ENCODE measurements at places on chromosomes 12 and 14.

DNA sequence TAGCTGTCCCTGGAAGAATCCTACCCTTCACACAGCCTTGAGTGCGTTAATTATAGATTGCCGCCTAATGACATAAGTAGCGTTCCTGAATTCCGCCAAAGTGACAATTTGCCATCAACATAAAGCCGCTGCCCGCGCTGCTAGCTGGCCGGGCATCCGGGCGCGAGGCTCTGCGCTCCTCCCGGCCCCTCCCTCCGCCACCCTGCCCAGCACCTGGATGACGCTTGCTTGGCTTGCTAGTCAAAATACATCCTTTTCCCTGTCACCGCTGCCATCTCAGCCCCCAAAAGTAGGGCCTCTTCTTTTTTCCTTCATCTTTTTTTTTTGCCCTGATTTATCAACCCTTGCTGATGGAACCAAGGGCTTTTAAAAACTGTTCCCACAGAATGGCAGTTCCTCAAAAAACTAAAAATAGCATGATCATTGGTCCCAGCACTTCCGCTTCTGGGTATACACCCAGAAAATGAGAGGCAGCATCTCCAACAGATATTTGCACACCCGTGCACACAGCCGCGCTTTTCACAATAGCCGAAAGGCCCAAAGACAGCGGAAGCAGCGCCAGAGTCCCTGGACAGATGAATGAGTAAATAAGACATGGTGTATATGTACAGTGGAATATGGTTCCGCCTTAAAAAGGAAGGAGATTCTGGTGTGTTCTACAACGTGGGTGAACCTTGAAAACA is 235.2 kb downstream of the BCL11B start:
- DNase-seq: no peak

GRCh38 chr14:60097974-60098373 is 6.3 kb downstream of the PCNX4 start:
- no peak for DNase-seq

DNA sequence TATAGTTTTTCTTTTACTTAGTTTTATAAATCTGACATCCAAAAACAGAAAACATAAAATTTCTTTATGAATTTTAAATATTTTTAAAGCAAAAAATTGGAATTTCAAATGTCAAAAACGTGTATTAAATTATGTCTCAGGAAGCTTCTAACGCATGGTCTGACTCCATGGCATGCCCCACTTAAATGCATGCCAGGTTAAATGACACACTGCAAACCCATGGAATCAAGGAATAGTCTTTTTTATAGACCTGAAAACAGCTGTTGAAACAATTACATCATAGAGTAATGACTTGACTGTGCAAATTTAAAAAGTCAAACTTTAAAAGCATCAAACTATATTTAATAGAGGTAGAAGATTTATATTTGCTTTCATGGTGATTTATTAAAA is 96.1 kb upstream of the DACT1 start:
- no peak for DNase-seq

DNA sequence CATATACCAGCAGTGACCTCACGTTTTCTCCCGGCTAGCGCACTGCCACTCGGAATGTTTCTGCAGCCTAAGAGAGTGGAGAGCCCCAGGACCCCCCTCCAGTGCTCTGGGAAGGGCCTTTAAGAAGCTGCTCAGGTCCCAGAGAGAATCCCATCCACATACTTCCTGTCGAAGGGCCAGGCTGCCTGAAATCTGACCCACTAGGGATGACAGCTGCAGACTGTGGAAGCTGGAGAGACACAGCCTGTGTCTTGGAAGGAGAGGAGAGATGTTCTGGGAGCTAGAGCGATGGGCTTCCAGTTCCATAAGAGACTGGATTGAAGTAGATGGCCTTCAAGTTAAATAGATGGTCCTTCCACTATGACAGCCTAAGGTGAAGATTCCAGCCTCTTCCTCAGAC is 54.4 kb downstream of the IQSEC3 start:
- DNase-seq: no peak

- no peak for DNase-seq
Measured at GRCh38 chr14:64817631-64818030, 62.1 kb downstream of the SPTB start.

GRCh38 chr12:104763168-104763805 is 194.8 kb downstream of the SLC41A2 start:
- DNase-seq: no peak

DNA sequence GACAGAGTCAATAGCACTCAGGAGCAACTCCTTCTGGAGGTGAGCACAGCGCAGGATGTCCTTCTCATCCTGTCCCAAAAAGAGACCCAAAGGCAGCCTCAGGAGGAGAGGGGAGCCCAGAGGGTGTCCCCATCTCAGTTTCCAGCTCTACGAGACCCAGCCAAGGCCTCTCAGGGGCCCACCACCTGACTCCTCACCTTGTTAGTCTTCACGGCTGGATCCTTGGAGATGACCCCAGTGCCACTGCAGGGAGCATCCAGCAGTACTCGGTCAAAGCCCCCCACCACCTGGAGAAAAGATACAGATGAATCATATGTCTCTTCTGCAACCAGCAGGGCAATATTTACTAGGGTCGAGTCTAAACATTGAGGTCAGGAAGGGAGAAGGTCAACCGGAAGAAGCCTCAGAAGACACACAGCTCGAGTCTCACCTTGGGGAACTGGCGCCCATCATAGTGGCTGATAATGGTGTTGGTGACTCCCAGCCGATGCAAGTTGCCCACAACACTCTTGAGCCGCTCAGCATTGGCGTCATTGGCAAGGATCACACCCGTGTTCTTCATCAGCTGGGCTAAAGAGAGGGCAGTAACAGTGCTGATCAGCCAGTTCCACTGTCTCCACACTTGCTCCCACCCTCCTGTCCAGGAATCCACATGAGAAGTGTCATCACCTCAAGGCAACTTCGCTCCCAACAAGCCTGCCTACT is 4.8 kb upstream of the IFFO1 start:
- DNase-seq: no peak

GRCh38 chr14:67851785-67852410 is 32.3 kb downstream of the RAD51B start:
- no peak for DNase-seq

DNA sequence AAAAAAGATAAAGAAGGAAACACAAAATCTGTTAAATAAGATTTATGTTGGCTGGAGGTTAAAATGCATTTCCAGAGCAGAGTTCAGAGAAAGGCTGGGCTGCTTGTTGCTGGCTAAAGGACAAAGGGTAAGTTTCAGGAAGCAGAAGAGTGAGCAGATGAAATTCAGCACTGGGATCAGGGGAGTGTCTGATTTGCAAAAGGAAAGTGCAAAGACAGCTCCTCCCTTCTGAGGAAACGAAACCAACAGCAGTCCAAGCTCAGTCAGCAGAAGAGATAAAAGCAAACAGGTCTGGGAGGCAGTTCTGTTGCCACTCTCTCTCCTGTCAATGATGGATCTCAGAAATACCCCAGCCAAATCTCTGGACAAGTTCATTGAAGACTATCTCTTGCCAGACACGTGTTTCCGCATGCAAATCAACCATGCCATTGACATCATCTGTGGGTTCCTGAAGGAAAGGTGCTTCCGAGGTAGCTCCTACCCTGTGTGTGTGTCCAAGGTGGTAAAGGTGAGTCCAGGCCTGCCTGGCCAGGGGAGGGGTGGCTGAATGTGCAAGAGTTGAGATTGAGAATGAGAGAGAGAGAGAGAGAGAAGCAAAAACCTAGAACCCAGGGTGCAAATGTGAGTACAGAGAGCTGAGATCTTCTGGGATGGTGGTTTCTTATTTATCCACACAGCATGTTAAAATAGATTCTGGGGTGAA is at the start of gene OAS1:
Gene OAS1 (plus strand): TSS at position 251 of the 703 bp plus-strand sequence. CDS start 78 bp downstream, at position 329.
- no peak for DNase-seq

DNA sequence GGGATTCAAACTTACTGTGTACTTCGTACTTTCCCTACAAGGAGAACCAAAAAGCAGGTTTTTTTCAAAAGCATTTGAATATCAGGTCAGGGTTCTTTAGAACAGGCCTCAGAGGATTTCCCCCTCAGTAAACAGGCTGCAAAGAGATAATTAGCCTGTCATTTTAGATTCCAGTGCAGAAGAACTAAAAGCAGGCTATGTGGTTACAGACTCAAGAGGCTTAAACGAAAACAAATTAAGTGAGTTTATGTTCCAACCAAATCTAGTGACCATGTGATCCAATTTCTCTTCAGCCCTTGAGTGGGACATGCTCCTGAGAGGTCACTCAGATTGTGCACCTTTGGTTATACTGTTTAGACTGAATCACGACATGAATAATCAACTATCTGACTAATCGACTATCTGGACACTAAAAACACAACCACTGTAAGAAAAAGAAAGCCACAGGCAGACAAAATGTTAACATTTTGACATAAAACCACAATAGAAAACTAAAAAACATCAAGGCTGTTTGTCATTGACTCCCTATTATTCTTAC is 4.5 kb downstream of the TMED8 start:
- no peak for DNase-seq

- DNase-seq: no peak
Measured at GRCh38 chr12:57216921-57217879, 606 bp downstream of the NXPH4 start.

GRCh38 chr12:115004470-115005146 is 320.6 kb upstream of the TBX3 start:
- DNase-seq: no peak

DNA sequence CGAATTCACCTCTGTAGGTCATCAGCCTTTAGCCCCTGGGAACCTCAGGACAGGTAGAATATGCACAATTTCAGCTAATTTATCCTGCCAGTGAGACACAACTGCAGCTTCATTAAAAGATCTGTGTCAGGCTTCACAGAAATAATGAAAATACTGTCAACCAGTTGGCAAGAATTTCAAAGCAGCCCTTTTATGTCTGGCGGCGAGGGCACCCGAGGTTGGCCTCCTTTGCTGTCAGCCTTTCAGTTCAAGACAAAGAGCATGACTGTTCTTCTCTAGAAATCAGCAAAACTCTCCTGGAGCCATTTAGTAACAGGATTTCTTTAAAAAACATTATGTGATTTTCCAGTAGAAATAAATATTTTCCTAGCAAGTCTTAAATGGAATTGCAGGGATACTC is 75.9 kb downstream of the BBS10 start:
- no peak for DNase-seq

GRCh38 chr12:57898308-57898970 is 42.9 kb upstream of the ATP23 start:
- DNase-seq: no peak

GRCh38 chr12:84641940-84642545 is 270.6 kb downstream of the SLC6A15 start:
- DNase-seq: no peak

DNA sequence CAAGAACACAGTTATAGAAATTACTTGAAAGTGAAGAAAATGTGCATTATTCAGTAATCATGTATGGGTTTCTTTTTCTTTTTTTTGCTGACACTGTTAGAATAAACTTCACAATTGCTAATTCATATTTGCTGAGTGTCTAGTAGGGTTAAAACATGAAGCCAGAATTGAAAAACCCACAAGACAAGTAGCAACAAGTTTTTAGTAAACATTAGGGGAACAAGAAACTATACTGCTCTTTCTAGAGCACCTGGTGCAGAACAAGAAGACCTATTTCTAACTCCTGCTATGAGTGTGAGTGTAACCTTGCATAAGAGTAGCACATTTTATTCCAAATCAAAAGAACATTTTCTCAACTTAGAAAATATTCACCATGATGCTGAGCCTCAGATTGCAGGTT is 83.2 kb downstream of the ITPR2 start:
- DNase-seq: no peak

DNA sequence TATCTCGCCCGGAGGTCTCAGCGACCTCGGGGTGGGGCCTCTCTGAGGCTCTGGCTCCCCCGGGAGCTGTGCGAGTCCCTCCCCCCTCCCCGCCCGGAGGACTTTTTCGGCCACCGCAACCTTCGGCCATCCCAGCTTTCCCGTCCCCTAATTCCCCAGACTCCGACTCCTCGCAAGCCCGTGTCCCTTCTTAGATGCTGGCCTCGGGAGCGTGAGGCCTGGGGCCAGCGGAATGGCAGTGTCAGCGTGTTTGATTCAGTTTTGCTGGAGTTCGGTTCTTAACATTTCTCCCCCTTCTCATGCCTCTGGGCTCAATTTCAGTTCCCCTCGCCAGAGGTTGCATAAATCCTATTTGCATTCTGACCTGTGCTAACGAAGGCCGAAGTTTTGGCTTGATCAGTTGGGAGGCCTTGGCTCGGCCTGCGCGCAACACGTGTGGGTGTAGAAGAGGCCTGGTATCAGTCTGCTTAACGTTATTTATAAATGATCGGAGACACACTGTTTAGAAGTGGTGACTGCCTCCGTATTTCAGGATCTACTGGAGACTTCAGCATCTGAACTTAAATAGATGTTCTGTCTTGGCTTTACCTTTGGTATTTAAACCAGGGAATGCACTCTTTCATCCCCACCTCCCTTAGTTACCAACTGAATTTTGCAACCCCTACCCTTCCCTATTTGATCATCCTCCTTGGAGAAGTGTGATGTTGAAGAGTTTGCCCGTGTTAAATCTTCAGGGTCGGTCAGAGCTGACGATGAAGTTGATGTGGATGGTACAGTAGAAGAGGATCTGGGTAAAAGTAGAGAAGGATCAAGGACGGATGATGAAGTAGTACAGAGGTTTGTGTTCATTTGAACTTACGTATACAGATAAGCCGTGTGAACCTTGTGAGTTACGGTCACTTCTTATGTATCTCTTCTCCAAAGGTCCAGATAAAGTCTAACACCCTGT is 851 bp downstream of the HSP90B1 start:
- peak; percentile 10 for DNase-seq

- DNase-seq: no peak
Measured at GRCh38 chr12:101714877-101715444, 17.5 kb downstream of the CHPT1 start.

- DNase-seq: no peak
Measured at GRCh38 chr14:78683206-78683605, 513.0 kb downstream of the NRXN3 start.

- DNase-seq: no peak
Measured at GRCh38 chr14:95095996-95096395, 61.3 kb downstream of the DICER1 start.

DNA sequence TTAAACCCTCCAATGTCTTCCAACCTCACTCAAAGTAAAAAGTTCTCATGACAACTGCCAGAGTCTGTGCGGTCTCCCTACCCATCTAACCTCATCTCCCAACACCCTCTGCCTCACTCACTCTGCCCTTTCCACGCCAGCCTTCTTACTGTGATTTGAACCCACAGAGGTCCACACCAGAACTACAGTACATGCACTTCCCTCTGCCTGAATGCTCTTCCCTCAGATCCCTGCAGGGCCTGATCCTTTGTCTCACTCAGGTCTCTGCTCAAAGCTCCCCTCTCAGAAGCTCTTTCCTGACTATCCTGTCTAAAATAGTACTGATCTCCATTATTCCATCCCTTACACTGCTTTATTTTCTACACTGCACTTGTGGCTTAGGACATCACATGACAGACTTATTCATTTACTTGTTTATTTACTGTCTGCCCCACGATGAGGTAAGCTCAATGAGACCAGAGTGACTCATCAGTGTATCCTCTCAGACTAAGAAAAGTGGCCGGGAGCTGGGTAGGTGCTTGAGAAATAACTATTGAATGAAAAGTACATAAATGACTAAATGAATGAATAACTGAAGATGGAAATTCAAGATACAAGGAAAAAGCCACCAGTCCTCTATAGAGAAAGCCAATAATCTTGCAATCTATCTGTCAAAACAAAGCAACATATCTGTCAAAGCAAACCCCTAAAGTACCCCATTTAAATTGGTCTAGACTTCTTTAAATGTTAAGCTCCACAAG is 17.1 kb downstream of the POMT2 start:
- no peak for DNase-seq

Measured in stimulated activated CD4-positive, alpha-beta T cell treated with anti-CD3 and anti-CD28 coated beads, Interleukin-15, amount 100 ng/mL, for 1 hour (primary cell).